DMS79 (cell line): ENCODE measurements at places on chromosomes 1 and 21.

- no peak for DNase-seq
Measured at GRCh38 chr1:143497374-143497747, 474.4 kb downstream of the FAM72C start.

DNA sequence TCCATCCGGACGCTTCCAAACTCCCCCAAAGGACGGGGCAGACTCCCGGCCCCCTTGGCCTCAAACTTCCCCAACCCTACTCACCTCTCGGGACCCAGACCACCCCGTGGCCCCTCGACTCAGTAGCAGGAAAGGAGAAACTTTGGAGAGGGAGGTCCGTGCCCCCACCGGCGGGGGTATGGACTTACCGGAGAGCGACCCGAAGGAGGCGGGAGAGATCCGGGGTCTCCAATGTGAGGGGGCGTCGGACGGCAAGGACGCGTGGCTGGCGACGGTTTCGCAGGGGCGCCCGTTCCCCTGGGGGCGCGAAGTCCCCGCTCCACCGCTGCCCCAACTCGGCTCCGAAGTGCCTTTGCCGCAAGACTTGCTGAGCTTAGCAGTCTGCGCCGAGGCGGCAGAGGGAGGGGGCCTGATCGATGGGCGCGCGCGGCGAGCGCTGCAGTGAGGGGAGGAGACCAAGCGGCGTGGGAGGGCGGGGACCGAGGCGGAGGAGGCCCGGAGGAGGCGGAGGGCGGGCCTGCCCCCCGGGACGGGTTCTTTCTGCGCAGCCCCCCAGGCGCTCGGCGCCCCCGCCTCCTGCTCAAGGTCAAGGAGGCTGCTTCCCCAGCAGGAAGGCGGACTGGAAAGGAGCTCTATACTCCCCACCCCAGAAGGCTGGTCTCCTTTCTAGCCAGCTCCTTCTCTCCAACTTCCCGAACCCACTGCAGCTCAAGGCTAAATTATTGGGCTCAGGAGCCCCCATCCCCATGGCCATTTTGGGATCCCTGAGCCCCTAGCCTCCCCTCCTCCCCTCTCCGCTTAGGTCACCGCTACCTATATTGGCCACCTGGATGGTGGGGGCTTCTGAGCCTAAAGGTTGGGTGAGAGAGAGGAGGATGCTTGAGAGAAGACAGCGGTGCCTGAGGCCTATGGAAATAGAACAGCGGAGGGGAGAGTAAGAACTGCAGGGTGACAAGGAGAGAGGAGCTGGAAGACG, at the start of gene SYT2:
Gene SYT2, minus strand, starts transcription at position 385 of the 976 bp plus-strand sequence. CDS start 104,682 bp downstream, outside the sequence.
- peak; percentile 46 for DNase-seq

GRCh38 chr1:14259191-14259757, 339.2 kb upstream of the KAZN start:
- DNase-seq: no peak

- peak; percentile 89 for DNase-seq
Measured at GRCh38 chr1:4395676-4396075, 258.7 kb upstream of the AJAP1 start.

GRCh38 chr1:209802117-209802779, 3.7 kb downstream of the IRF6 start:
- no peak for DNase-seq

- peak; percentile 91 for DNase-seq
Measured at GRCh38 chr1:18480315-18481189, at the start of gene KLHDC7A. Gene KLHDC7A, plus strand, starts transcription at chr1:18480930. Its CDS starts 52 bp downstream, at chr1:18480982.

GRCh38 chr1:211531194-211532087, 39.5 kb upstream of the RD3 start:
- no peak for DNase-seq

DNA sequence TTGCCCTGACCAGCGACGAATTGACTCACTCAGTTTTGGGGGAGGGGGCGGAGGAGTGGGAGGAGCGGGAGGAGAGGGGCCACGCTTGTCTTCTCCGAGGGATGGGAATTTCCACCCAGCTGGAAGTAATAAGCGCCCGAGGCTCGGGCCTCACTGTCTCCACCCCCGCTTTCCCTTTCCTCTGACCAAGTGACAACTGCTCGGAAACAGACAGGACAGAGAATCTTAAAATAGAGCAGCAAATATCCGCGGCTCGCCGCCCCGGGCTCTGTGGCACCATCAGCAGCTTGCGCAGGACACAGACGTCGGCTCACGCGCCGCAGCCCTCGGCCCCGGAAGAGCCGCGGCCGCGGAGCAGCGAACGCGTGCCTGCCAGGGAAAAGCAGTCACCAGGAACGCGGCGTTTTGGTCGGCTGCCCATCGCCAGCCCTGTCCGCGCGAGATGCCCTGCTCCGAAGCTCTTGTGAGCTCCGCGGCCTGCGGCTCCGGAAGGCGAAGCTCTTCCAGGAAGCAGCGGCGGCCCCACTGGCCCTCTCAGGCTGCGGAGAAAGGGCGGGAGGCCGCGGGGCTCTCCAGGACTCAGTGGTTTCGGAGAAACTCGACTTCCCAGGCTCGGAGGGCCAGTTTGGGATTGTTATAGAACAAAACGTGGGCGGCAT, 10.7 kb upstream of the RGS16 start:
- peak; percentile 48 for DNase-seq

GRCh38 chr1:228727681-228728171, 7.6 kb upstream of the RHOU start:
- DNase-seq: no peak
